ENCODE measurements at places on chromosomes 7 and 10.

DNA sequence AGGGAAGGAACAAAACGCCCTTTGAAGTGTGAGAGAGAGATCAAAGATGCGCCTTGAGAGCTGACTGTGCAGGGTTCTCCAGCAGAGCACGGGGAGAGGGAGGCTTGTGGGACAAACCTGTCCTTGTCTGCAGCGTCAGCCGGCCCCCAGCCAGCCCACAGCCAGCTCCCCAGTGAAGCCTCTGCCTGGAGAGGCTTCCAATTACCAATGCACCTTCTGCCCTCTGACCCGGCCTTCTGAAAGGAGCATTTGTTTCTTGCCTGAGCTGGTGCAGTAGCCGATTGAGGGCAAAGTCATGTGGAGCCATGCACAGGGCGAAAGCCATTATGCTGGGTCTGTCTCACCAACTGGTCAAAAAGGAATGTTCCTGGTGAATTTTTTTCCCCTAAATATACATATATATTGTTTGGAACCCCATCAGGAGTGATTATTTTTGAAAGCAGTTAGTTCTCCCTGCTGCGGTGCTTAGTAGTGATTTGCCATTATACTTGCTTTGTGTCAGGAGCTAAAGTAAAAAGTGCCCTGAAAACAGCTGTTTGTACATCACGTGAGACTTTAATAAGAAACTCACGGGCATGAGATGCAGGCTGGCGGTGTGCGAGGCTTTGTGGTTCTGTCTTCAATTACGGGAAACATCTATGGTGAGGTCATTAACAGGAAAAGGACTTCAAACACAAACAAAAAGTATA is 268.6 kb downstream of the KLF6 start:
- DNase-seq, result no peak

- no peak for DNase-seq
Measured at GRCh38 chr7:155192961-155193640, 104.6 kb upstream of the INSIG1 start.

DNA sequence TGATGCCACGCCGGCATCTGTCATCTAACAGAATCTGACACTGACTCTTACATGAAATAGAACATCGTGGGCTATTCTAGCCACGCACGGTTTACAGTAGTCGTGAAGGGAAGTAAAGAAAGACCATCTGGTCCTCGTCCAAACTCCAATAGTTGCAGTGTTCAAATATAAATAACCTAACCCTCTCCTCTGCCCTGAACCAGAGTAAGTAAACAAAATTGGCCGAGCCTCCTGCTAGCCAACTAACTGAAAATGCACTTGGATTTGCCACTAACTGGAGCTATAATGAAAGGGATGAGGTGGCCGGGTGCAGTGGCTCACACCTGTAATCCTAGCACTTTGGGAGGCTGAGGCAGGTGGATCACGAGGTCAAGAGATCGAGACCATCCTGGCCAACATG is 29.5 kb upstream of the ZC3HAV1L start:
- no peak for DNase-seq

GRCh38 chr7:112989531-112989930 is 97.1 kb downstream of the GPR85 start:
- DNase-seq, result no peak

DNA sequence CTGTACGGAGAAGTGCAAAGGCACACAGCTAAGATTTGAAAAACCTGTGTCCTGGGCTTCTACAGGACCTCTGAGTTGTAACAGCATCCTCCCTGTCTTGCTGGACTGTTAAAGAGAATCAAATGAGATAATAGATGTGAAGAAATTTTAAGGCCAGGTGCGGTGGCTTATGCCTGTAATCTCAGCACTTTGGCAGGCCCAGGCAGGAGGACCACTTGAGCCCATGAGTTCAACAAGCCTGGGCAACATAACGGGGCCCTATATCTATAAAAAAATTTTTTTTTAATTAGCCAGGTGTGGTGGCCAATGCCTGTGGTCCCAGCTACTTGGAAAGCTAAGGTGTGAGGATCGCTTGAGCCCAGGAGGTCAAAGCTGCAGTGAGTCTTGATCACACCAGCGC is 2.9 kb upstream of the ARHGAP21 start:
- DNase-seq, result no peak

DNA sequence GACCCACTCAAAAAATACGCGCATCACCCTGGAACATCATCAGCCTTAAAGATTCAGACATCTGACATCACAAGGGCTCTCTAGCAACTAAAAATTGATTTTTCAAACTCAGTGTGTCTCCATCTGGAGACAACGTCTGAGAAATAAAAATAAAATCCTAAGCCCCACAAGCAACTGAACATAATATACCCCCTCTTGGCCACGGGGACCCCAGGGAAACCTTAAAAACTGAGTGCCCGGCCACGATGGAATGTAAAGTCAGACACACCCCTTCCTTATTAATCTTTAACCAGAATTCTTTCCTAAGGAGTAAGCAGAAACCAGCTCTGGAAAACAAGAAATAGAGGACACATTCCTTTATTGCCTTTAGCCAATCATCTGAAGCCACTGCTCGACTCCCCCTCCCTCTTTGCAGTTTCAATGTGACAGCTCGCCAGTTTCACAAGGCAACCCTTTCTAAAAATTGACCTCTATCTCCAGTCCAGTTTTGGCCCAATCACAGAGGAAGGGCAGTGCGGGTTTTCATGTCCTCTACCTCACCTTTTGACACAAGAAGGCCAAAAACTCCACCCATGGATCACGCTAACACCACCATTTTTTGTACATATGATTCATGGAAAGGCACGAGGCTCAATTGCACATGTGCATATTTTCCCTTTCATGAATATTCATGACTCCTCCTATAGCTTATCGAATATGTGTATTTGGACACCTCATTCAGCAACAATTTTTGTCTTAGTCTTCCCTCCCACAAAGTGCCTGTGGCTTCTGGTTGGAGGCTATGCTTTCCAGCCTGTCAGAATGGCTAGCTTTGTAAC is 24.2 kb downstream of the IFIT3 start:
- peak; percentile 94 for DNase-seq

GRCh38 chr10:128150045-128150493 is 23.8 kb upstream of the MKI67 start:
- DNase-seq, result no peak

DNA sequence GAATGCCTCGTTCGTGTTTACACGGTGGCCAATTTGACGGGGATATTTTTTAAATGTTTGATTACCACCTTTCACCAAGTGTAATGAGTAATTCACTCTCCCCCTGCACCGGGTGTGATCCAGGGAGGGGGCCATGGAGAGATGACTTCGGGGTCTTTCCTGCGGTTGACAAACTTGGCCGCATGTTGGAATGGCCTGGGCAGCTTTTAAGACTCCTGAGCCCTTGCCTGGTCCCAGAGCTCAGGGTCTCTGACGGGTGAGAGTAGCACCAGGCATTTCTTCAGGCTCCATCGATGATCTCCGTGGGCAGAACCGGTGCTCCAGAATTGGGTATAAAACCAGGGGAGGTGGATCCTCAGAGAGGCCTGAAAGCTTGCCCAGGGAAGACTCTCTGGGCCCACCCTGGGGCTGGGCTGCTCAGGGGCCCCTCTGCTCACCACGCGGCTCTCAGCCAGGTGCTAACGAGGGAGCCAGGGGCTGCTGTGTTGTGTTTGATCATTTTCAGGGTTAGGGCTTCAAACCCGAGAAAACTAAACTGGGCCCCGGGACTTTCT is 882 bp downstream of the ZNF282 start:
- no peak for DNase-seq

DNA sequence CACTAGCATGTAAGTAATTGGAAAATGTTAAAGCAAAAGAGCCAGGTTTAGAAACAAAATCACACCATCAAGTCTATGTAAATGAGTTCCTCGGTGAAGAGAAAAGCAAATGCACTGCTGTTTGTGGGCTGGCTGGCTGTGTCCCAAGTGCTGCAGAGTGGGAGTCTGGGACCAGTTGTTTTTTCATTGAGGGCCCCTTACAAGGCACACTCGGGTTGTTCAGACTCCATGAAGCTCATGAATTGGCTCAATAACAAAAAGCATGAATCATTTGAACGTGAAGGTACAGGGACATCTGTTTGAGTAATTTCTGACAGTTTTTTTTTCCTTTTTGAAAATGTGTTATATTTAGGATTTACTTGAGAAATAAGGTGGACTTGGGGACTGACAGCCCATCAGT is 28.0 kb downstream of the GRK5 start:
- no peak for DNase-seq

GRCh38 chr7:42181566-42181965 is 55.4 kb downstream of the GLI3 start:
- DNase-seq, result no peak

DNA sequence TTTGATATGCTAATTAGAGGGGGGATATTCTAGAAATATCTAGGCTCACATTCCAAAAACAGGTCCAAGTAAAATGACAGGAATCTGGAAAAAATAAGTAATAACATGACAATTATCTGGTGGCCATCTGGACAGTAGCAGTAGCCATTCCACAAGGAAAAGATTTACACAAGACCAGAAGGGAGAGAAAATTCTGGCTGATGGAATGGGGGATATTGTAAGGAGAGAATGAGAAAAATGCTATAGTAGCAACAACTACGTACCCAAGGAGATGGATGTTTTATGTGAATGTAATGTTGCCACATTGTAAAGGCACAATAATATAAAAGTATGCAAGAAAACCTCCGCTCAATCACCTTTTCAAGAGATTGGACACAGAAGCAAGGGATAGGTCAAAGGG is 5.4 kb downstream of the MYOF start:
- no peak for DNase-seq

GRCh38 chr7:91503934-91504555 is 239.8 kb downstream of the FZD1 start:
- DNase-seq, result no peak

GRCh38 chr10:129759214-129760002 is 204.7 kb downstream of the EBF3 start:
- no peak for DNase-seq

DNA sequence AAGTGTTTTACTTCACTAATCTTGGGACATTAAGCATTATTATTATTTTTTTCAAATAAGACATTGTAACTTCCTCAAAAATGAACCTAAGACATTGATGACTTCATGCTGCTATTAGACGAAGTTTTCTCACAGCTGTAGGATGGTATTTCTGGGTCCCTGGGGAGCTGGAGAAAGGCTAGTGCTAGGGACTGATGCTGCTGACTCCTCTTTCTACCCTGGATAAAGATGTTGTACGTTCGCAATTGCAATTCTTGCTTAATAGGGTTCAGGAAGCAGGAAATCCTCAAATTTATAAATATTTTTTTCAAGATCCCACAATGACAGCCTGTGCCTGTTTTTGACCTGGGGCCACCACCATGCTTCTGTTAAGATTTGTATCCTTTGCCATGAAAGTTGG is 526.0 kb downstream of the CCSER2 start:
- no peak for DNase-seq

DNA sequence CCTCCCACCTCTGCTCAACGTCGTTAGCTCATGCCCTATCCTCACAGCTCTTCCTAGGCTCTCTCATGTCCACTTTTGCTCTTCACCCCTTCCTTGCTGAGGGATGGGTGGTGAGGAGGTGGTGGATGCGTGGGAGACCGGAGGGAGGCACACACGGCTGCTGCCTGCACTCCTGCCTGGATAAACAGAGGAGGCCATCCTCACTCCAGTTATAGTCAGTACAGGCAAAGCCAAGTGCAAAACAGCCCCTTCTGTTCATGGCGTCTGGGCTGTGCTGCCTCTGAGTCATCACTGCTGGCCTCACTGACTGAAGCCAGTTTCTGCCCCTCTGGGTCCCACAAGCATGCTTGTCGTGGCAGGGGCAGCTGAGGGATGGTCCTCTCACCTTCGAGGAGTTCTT is 31.9 kb upstream of the LRRC4 start:
- DNase-seq, result no peak

GRCh38 chr10:27743012-27743876 is 2.4 kb downstream of the MKX start:
- DNase-seq, result no peak

DNA sequence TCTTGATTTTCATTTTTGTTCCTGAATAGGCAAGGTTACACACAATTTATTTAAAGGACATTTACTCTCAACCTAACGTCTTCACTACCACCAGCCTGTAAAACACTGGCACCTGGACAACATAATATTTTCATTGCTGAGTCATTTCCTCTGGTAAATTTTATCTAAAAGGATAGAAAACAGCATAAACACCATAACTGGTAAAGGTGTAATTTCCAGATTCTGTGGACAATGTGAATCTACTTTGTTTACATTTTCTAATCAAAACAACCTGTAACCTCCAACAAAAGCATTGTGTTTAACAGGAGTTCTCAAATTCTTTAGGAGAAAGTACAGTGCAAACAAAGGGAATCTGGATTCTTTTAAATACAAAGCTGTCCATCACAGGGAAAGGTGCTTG is 472.0 kb upstream of the AKR1E2 start:
- no peak for DNase-seq

- no peak for DNase-seq
Measured at GRCh38 chr10:133040198-133040597, 47.5 kb upstream of the ADGRA1 start.

DNA sequence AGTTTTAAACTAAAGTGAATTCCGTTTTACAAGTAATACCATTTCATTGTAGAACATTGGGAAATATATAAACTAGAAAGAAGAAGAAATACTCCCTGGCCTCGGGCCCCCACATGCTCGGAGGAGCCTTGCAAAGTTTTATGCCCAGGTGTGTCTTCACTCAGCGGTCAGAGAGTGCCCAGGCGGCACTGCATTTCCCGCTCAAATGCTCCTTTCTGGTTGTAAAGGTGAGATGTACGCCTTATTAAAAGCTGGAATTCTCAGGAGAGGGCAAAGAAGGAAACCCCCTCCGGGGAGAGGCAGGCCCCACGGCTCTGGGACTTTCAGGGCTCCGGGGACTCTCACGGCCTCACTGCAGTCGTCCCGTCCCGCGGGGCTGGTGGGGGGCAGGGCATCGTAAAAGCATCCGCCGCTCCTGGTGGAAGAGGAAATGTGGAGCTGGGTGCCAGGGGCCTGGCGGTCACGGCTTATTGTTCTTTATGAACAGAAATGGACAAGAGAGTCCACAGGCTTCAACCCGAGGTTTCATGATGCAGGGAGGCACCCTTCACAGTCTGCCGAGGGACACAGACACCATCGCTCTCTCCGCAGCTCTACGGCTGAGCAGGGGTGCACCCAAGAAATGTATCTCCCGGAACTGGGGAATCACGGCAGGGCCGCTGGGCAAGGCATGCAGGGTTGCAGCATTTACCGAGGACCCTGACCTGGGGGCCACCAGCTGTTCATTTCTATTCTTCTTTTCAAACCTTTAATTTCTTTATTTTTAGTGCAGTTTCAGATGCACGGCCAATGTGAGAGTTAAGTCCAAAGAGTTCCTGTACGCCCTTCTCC is 47.7 kb upstream of the INPP5A start:
- DNase-seq, result no peak

DNA sequence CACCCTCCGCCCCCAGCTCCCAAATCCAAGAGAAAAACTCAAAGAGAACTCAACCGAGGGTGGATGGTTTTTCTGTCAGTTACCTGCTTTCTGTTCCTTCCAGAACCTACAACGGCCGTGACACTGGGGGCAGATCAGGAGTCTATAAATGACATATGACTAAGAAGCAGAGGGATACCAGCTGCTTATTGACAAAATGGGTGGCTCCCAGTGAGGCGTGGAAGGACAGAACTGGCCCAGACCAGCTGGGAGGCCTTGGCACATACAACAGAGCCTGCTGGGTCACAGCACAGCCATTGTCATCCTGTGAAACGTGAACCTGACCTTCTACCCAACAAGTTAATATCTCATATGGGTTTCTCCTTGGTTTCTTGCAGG is 84.3 kb upstream of the ADRB1 start:
- no peak for DNase-seq
